ENCODE measurements at places on chromosomes 4 and X.

GRCh38 chr4:180828455-180829018 lies 1414.7 kb upstream of the TENM3 start:
- peak; percentile 53 for DNase-seq

GRCh38 chr4:138868562-138868961 lies 147.0 kb upstream of the NOCT start:
- no peak for DNase-seq

DNA sequence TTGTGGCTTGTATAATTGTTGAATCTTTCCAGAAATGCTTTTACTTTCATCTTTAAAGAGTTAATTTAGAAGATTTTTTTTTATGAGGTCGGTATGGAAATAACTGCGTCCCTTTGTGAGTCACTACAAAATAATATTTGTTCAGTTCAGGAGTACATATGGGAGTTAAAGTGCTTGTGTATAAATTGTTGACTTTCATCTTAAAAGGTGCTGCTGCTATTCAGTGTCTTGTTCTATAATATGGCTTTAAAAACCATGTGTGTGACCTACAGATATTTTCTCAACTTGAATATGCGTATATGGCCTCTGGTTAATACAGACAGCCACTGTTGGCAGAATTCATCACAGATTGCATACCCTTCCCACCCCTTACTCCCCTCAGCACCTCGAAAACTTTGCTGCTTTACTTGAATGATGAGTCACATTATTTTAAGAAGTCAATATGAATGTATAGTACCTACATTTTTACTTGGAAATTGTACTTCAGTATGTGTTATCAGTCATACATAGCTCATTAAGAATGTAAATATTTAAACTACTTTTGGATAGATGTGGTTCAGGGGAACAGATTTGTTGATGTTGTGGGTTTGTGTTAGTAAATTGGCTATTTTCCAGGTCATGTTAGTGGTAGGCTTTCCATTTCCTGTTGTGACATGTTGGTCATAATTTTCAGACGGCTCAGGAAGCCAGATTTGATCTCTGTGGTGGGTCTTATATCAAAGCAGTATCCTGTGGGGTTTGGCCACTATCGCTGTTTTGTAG lies 1.5 kb downstream of the CLCN3 start:
- DNase-seq, result peak; percentile 78

DNA sequence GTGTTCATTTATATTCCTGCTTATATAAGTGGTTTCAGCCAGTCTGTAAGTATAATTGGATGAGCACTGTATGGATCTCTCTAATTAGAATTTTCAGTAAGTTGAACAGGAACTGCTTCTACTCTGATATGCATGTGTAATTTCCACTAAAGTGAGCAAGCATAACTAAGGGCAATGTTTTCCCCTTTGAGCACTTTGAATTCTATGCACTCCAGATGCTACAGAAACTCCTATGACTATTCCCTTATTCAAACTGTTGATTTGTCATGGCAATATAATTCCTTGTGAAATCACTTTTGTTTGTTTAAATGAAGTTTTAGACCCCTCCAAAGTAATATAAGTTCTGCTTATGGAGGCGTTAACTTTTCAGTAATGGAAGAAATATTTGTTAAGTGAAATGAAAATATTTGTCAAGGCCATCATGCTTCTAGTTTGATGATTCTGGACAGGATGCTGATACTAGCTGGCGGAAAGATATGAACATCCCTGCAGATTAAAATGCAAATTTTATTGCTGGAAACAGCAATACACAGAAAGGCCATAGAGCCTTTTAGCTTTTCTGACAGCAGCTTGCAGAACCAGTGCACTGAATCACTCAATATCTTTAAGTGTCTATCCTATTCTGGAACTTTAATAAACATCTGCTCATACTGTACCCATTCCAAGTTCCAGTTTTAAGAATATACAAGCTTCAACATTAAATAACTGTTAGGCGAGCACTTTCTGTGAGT lies 1460.8 kb downstream of the RAPGEF2 start:
- no peak for DNase-seq

- DNase-seq, result no peak
These were observed 22.9 kb downstream of the FAT1 start for GRCh38 chr4:186700746-186701145.

DNA sequence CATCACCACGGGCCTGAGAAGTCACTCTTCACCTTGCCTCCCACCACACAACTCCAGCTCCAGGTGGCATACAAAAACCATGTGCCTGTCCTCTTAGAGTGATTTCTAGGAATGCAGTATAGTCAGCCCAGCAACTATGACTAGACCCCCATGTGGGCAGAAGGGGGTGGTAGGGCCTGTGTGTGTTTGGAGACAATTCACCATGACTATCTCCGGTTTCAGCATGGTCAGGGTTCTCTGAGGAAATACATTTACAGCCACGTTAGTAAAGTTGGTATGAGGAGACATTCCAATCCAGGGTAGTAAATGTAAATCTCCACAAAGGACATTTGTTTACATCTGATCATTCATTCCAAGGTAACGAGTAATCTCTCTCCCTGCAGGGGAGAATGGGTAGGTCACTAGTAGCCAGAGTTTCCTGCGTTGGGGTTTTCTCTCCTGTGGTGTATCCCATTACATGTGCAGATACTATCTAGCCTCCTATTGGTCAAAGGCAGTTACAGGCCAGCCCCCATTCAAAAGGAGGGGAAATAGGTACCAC lies 4.2 kb upstream of the MTMR1 start:
- DNase-seq, result no peak

DNA sequence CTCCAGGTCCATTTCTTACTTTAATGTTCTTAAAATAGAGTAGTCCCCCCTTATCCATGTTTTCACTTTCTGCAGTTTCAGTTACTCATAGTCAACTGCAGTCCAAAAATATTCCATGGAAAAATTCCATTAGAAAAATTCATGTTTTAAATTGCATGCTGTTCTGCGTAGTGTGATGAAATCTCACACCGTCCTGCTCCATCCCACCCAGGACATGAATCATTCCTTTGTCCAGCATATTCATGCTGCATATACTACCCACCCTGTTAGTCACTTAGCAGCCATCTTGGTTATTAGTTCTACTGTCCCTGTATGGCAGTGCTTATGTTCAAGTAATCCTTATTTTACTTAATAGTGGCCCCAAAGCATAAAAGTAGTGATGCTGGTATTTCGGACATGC lies 5.4 kb upstream of the PDLIM5 start:
- no peak for DNase-seq

DNA sequence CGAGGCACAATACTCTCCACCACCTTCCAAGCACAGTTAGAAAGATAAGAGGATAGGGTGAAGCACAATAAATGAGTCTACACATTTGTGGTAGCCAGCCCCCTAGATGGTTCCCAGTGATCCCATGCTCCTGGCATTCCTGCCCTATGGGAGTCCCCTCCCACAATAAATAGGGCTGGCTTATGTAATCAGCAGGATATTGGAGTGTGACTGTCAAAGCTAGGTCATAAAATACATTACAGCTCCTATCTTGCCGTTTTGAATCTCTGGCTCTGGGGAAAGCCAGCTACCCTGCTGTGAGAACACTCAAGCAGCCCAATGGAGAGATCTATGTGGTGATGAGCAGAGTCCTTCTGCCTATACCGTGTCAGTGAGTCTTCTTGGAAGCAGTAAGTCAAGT lies 198.7 kb upstream of the NOCT start:
- no peak for DNase-seq

DNA sequence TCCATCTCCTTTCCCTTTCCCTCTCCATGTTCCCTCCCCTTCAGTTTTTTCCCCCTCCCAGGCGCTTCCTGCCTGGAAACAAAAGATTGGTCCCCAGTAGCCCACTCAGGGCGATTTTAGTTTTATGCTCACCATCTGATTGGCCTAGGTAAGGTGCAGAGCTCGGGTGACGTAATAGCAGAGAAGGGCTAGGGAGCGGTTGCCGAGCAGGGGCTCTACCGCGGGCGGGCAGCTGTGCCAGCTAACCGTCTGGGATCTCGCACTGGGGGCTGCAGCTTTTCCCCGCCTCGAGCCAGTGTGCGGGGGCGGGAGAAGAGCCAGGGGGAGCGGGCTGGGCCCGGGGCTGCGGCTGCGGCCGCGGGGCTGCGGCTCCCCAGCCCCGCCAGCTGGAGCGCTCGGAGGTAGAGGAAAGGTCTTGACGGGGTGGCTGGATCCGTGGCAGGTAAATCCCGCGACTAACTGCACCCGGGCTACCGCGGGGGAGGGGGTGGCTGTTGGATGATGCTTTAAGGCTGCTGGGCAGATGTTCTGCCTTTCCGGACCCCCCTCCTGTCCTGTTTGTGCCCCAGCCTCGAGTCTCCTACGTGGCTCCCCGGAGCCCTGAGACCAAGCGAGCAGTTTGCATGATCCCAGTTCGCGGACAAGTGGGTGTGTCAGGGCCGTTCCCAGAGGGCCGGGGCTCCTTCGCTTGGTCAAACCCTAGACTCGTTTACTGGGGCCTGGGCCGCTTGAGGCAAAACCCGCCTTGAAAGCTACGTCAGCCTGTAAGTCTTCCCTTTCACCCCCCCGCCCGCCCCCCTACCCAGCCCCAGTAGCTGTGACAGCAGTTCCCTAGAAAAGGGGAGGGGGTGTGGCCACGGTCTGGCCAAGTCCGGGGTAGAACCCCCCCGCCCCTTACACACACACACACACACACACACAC lies at the start of gene PAK3:
Gene PAK3 (plus strand): TSS at position 218 of the 922 bp plus-strand sequence. CDS start 26,913 bp downstream, outside the sequence.
- no peak for DNase-seq

GRCh38 chr4:76993787-76994641 lies 44.5 kb downstream of the SEPTIN11 start:
- peak; percentile 86 for DNase-seq

- peak; percentile 64 for DNase-seq
These were observed 327.4 kb downstream of the PPP3CA start for GRCh38 chr4:101019941-101020401.

DNA sequence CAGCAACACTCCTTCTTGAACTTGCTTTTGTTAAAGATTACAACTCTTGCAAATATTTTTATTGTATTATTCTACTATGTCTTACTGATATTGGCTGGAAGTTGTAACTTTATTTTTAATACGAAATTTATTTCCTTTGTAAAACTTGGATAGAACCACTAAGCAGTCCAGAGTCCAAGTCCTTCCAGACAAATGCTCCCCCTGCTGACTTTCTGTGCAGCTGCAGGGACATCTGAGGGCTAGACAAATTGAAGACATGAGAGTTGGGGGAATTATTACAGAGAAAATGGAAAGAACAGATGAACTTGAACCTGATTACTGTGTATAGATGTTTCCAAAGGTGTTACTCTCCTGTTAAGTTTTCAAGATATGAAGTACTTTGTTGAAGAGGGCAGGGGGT lies 238.8 kb downstream of the GRIA3 start:
- DNase-seq, result peak; percentile 35

- peak; percentile 26 for DNase-seq
These were observed 5.7 kb upstream of the TADA2B start for GRCh38 chr4:7037425-7037824.

GRCh38 chr4:16715482-16715881 lies 183.0 kb downstream of the LDB2 start:
- DNase-seq, result no peak

DNA sequence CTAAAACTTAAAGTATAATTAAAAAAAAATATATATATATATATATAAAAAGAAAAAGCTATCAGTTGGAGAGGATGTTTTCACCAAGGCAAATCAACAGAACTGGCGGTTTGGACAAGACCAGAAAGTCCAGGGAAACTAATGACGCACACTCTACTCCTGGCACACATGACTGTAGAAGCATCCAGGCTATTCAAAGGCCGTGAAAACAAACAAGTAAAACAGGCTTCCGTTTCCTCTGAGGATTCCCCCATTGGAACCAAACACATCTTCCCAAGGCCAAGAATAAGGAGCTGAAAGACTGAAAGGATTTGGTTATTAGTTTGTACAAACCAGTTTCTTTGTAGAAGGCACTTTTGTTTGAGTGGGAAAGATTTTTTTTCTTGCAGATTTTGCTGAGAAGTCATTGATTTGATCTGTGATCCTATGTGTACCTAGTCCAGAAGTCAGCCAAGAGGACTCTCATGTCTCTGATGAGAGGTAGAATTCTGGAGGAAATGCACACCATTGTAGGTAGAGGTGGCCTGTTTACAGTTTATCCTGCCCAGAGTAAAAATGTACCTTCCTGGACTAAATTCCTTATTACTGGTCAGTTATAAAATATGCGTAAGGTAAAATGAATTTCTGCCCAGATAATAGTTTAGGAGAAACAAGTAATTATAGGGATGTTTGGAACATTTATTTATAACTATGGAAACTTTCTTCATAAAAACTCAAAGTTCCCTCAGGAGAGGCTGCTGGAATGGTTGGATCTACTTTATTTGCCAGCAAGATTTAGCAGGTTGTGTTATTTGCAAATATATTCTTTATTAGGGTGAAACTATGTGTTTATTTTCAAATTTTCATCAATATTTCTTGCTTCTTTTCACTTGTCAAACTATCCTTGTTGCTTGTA lies 66.5 kb downstream of the DMP1 start:
- no peak for DNase-seq

DNA sequence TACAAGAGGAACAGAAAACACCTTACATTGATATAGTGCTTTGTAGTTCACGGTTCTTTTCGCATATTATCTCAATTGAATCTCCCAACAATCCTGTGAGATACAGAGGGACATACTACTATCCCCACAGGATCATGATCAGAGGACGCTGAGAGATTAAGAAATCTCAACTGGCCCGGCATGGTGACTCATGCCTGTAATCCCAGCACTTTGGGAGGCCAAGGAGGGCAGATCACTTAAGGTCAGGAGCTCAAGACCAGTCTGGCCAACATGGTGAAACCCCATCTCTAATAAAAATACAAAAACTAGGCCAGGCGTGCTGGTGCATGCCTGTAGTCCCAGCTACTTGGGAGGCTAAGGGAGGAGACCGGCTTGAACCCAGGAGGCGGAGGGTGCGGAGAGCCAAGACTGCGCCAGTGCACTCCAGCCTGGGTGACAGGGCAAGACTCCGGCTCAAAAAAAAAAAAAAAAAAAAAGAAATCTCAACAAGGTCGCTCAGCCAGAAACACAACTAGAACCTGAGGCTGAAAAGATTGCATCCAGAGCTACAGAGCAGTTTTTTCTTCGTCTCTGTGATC lies 7.4 kb downstream of the APOO start:
- DNase-seq, result no peak

- no peak for DNase-seq
These were observed 869.6 kb downstream of the CCSER1 start for GRCh38 chr4:90996813-90997212.

GRCh38 chrX:25079020-25079419 lies 63.3 kb upstream of the ARX start:
- no peak for DNase-seq

GRCh38 chr4:145352438-145353145 lies 129.1 kb upstream of the SMAD1 start:
- DNase-seq, result no peak

DNA sequence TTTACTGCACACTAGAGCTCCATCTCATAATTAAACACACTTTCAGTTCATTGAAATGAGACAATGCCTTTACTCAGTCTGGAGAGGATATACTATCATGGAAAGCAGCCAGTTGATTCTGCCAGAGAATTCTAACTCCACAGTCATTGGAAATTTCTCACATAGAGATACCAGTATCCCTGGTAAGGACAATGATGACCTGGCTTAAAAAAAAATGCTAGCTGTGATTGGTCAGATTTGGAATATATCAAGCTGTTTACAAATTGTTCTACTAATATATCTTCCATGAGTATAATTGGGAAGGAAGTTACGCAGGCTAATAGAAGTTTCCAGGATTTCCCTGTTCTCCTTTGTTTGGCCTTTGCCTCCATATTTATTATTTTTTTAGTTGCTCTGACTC lies 34.5 kb upstream of the TLL1 start:
- no peak for DNase-seq

GRCh38 chrX:150049647-150050046 lies 111.4 kb upstream of the EOLA2 start:
- DNase-seq, result no peak
